Hindlimb muscle (tissue), 1 donor: ENCODE measurements at places on chromosomes 4 and X.

DNA sequence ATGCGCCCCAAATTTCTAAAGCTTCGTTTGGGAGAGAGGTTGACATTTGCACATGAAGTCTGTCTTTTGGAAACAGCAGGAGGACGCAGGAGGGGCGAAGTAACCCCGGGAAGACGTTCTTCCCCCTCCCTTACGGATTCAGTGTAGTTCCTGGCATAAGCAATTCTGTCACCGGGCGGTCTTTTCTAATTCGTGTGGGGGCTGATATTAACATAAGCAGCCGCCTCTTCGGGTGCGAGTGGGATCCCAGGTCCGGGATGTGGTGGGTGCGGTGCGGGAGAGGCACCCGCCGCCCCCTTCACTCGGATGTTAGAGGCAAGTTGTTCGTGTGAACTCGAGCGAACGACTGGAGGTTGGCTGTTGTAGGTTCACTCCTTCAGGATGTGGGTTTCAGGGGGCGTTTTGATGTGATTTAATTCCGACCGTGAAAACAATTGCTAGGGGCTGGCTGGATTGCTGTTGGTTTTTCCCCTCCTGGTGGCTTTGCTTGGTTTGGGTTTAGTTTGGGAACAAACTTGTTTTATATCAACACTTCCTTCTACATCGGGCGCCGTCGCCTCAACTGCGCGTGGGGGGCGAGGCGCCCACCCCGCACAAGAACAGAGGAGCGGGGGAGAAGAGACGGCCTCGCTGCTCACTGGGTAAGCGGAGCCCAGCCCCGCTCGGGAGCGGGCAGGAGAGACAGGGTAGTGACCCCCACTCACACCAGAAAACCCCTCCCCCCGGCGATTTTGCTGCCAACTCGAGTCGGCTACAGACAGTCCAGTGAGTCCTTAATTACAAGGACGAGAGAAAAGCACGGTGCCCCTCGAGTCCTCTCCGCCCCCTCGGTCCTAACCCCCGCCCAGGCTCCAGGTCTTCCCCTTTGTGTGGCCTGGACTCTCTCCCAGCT lies 2.9 kb upstream of the LEF1 start:
- DNase-seq = no peak

- no peak for DNase-seq
Observed at GRCh38 chr4:113170805-113171468, 121.5 kb downstream of the ANK2 start.

DNA sequence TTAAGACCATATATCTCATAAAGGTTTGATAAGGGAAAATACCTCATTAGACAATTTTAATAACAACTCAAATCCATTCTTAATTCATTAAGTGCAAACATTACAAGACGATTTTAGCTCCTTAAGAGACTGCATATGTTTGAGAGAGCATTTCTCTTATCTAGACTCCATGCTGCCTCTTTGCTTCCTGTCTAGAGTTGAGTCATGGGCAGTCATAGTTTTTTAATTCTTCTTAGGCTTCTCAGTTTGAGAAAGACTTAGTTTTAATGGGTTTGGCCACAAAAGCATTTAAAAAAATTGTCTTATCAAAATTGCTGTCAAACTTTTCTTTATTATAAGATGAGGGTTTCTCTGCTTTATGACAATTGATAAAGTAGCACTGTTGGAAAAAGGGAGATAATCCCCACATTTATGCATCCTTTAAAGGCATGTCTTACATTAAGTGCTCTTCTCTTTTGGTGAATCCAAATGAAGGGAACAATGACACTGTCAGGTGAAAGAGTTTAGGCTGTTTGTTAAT lies 713.4 kb downstream of the PCDH18 start:
- no peak for DNase-seq

- DNase-seq = no peak
Observed at GRCh38 chrX:121010218-121010617, 24.7 kb upstream of the CT47A1 start.

- peak; percentile 32 for DNase-seq
Observed at GRCh38 chr4:23388255-23388654, 501.6 kb downstream of the PPARGC1A start.

DNA sequence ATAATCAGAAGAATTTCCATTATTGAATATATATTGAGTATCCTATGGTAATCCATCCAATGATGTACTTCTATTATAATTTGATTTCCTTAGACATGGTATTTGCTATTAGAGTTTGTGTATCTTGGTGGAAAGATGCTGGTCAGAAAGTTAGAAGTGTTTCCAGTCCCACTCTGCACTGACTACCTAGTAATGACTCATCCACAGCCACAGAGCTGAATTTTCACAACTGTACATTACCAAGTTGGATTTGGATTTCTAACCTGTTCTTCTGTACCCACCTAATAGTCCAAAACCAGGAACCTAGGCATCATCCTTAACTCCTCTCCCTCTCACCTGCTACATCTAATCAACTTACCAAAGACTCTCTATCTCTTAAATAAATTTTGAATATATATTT lies 145.4 kb downstream of the REELD1 start:
- DNase-seq = no peak

DNA sequence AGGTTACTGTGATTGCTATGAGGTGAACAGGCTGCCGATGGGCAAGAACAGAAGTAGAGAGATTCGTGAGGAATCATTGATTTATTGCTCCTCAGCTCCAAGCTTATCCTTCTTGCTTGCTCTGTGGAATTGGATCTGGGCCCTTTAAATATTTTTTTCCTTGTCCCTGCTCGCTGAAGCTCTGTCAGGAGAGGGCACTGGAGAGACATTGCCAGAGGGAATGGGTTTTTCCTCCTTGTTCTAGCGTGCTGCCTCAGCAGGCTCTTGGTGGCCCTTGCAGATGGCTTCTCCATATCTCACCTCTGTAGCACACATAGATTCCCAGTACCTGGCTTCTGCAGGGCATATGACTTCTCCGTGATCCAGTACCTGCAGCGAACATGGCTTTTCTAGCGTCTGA lies 67.4 kb downstream of the CNGA2 start:
- no peak for DNase-seq

- DNase-seq = no peak
Observed at GRCh38 chr4:26204911-26205370, 115.9 kb upstream of the RBPJ start.

GRCh38 chrX:48897157-48897624 lies 377 bp downstream of the TIMM17B start:
- peak; percentile 71 for DNase-seq

DNA sequence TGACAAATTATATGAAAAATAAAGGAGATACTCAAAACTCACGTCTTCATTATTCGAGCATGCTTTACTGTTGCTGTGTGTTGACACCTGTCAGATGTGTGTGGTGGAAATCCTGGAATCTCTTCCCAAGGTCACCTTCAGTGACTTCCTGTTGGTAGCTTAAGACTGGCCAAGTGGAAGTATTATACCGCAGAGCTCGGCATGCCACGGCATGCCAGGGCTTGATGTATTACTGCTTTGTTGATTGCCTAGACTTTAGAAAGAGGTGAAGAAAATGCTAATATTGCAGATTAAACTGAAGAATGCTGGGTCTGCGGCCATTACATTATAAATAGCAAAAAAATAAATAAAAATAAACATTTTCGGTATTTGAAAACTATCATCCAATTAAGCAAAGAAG lies 4.6 kb downstream of the TREX2 start:
- no peak for DNase-seq
